Panc1 (cell line): ENCODE measurements at places on chromosomes 2 and 18. TPM values are rescaled to one million over a fixed set of nuclear protein-coding genes. Genes with fewer than 3 reads are reported as not detected.

DNA sequence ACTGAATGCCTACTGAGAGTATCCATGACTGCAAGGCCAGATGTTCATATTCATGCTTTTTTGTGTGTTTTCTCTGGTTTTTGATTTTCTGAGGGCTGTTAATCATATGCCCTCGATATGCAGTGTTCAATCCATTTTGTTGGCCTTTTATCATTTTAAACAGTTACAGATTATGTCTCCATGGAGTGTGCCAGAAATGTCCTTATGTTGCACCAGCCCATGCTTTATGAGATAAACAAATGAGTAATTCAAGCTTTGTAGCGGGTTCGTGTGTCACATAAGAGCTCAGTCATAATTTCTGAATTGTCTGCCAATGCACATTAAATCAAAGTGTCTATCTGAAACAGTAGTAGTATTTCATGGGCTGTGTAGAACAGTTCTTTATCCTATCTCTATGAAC is 583.0 kb downstream of the THSD7B start:
- no peak for DNase-seq

DNA sequence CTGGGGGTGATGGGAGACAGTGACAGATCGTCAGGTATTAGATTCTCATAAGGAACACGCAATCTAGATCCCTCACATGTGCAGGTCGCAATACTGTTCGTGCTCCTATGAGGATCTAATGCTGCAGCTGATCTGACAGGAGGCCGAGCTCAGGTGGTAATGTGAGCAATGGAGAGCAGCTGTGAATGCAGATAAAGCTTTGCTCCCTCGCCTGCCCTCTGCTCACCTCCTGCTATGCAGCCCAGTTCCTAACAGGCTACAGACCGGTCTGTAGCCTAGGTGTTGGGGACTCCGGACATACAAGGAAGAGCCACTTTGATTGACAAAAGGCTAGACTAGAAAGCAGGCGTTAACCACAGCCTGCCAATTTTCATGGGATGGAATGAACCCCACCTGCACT is 183.6 kb upstream of the TMEM200C start:
- DNase-seq = no peak

Gene LIMS4
- total RNA-seq = 0.51 TPM

Gene FLACC1
- total RNA-seq = 0.39 TPM
